Right ventricle myocardium inferior (tissue), 1 donor: ENCODE measurements at places on chromosomes 5 and 9. TPM values are rescaled to one million over a fixed set of nuclear protein-coding genes. Genes with fewer than 3 reads are reported as not detected.
A peak's percentile ranks its signal among the peaks of the same experiment; 100 is the strongest.

The EIF4E1B gene
- total RNA-seq: not detected

DNA sequence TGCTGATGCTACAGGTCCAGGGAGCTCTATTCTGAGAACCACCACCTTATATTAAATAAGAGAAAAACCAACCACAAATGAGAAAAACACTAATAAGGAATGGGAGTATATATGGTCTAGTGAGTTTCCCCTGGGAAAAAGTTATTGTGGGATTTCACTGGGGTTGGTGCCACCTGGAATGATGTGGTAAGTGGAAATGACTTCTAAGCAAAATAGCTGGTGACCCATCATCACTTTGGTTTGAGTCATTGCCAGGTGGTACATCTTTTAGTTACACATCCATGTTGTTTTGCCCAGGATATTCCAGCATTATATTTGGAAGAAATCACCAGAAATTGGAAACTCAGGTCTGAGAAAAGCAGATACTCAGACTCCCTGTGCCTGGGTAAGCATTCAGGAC is 437.3 kb downstream of the DTWD2 start:
- DNase-seq: no peak

DNA sequence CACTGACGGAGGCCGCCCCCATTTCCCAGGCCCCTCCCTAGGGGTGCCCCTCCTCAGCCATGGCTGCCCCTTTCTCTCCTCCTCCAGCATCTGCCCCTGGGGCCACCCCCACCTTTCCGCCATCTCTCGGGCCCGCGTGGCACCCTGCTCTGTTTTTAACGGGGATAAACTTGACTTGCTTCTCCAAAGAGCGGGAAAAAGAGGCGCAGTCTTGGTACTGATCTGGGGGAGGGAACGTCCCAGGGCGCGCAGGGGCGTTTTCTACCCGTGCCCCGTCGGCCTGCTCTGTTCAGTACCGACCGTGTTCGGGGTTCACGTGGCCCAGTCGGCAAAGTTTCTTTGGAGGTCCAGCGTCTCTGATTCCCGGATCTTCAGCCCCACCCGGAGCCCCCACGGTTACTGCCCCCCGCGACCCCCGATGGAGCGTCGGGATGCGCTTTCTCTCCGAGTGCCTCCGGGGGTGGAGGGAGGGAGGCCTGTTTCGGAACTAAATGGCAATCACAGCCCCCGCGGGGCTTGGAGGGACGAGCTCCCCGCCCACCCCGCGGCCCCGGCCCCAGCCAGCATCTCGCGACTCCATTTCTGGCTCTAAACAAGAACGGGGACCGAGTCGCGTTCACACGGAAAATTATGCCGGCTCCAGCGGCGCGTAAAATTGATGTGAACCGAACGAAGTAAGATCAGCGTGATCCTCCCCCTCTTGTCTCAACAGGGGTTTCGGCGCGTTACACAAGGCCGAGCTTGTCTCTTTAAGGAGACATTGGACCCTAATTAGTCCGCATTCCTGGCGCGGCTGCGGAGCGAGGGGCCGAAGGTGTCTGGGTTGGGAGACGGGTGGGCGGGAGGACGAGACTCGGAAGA is 1.1 kb upstream of the TLE4 start:
- peak; percentile 68 for DNase-seq

The UBE2QL1 gene
- 21.9 TPM for total RNA-seq

The CAPSL gene
- not detected for total RNA-seq

The RGS7BP gene
- 6.5 TPM for total RNA-seq

- no peak for DNase-seq
Observed at GRCh38 chr5:69004676-69005075, 89.1 kb upstream of the SLC30A5 start.

GRCh38 chr5:96885518-96886338 is 9.4 kb downstream of the ERAP2 start:
- no peak for DNase-seq

The NR2F1 gene
- 1.3 TPM for total RNA-seq

GRCh38 chr5:156197042-156197635 is 129.8 kb upstream of the SGCD start:
- DNase-seq: no peak

- DNase-seq: no peak
Observed at GRCh38 chr5:27706832-27707231, 668.4 kb upstream of the CDH9 start.

GRCh38 chr9:101673642-101674041 is 64.8 kb downstream of the GRIN3A start:
- no peak for DNase-seq

The SMIM33 gene
- not detected for total RNA-seq

DNA sequence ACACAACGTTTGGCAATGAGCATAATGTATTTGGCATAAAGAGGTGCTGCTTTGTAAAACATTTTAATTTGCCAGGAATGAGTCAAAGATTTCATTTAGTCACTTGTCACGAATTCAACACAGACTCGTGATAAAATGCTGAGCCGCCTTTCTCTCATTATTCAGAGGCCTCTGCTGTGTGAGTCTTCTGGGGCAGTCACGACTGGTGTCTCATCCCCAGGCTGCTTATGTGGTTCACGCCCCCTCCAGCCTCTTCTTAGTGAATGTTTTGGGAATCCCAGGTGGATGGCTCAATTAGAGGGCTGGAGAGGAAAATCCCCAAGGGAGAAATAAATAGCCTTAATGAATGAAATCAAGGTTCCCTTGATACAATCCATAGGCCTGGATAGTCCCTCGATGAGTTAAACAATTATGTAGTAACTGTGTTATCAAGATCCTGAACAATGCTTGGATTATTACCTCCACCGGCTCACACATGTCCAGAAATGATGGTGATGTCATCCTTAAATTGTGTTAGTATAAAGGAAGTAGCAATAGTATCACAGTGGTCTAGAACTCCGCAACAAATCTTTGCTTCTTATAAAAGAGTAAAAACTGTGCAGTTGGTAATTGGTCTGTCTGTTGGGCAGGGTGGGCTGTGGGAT is 192.1 kb upstream of the ADAMTS16 start:
- DNase-seq: no peak

DNA sequence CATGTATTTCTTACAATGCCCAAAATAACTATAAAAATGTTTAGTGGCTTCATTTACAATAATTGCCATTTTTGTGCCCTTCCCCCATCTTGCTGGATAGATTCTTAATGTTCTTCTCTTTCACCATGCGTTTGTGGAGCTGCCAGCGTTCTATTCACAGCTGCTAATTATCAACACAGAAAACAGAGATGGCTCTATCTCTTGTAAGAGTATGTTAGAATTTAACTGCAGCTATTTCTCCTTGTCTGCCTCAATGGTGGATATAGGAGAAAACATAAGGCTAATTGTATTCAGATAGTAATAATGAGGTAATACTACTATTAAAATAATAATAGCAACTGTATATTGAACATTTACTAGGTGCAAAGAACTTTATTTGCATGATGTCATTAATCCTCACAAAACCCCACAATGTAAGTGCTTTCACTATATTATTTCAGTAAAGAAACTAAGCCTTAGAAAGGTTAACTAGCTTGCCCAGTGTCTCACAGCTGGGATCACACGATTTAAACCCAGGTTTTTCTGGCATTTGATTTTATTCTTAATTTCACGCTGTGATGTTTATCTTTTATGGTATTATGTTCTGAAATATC is 50.1 kb downstream of the JAKMIP2 start:
- DNase-seq: no peak

DNA sequence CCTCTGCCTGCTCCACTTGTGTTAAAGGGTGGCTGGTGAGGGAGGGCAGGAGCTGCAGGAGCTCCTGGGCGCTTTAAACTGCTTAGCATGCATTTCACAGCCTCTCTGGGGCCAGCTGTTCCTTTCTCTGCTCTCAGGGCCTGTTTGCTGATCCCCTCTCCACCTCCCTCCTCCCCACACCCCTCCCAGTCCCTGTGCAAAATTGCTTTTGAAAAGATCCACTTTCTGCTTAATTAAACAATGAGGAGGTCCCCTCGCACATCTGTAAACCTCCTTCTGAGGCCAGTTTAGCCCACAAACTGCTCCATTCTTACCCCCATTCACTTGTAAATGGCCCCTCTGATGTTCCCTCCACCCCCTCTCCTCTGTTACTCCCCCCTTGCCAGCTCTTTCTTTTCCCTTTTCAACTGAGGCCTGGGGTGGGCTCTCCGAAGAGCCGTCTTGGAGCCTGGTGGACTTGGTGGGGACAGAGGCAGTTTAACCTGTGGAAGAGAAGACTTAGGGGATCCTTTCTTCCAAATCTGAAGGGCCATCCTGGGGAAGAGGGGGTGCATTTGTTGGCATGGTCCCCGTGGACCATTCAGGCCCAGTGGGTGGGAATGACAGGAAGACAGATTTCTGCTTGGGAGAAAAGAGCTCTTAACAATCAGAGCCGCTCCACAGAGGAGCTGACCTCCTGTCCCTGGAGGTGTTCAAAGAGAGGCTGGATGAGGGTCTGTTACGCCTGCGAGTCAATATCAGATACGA is 12.0 kb downstream of the URM1 start:
- DNase-seq: no peak

DNA sequence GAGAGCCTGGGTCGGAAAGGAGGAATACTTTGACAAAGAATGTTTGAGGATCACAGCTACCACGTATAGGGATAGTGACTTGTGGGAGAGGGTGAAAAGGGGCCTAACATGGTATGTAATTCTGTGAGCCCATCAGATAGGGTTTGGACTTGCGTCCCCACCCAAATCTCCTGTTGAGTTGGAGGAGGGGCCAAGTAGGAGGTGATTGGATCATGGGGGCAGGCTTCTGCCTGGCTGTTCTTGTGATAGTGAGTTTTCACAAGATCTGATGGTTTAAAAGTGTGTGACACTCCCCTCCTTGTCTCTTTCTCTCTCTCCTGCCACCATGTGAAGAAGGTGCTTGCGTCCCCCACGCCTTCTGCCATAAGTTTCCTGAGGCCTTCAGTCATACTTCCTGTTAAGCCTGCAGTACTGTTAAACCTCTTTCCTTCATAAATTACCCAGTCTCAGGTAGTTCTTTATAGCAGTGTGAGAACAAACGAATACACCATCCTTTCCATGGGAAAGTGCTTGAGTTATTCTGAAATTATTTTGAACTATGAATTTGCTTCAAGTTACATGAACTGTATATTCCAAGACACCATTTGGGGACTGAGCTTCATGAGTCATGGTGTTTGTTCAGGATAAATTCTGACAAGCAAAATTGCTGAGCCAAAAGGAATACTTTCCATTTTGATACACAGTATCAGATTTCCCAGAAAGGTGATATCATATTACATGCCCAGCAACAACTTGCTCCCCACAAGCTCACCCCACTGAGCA is 68.8 kb upstream of the SSBP2 start:
- no peak for DNase-seq

GRCh38 chr5:96257904-96258303 is 175.1 kb downstream of the PCSK1 start:
- no peak for DNase-seq

The AQP7 gene
- 147 TPM for total RNA-seq

- DNase-seq: no peak
Observed at GRCh38 chr5:36948650-36949049, 72.1 kb downstream of the NIPBL start.

- DNase-seq: no peak
Observed at GRCh38 chr5:91297994-91298393, 85.1 kb downstream of the ARRDC3 start.

DNA sequence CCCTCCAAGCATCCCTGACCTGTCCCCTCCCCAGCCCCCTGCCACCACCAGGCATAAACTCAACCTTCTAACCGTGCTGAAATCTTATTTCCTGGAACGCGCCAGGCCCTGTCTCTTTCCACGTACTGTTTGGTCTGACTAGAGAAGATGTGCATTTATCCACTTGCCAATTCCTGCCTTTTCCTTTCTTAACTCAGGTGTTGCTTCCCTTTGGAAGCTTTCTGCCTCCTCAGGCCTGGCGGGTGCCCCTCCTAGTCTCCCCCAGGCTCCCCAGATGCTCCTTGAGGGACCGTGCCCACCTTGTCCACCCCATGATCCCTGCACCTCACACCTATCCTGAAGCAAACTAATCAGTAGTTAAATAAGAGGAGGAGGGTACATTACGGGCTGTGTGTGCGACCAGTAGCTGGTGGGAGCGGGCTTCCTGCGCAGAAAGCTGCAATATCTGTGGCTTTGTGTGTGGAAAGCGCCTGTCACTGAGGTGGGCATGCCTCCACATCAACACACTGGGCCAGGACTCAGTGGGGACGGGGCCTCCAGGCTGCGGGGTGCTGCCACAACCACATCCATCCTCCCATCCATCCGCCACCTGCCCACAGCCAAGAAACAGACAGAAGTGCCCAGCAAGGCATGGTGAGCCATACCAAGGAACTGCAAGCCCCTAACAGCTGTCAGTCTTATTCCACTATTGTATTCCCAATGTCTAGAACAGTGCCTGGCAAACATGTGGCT is 73.5 kb downstream of the COL23A1 start:
- DNase-seq: no peak

DNA sequence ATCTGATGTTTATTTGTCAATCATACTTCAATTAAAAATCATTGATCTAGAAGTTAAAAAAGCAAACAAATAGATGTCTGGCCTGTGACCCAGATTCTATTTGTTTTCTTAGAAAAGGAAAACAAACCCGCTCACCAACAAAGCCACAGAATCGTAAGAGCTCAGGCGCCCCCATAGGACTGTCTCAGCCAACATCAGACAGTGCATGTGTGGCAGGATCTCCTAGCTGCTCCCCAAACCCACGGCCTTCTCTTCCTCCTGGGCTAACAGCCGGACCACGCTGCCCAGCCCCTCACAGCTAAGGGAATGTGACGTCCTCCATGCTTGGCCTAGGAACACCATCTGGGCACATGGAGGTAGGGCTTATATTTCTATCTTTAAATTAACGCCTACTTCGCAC is 19.4 kb downstream of the OR2Y1 start:
- DNase-seq: no peak

The PDCD1LG2 gene
- 3.3 TPM for total RNA-seq

- DNase-seq: no peak
Observed at GRCh38 chr5:32100230-32100629, 73.9 kb downstream of the GOLPH3 start.

GRCh38 chr5:77239126-77239741 is 28.8 kb downstream of the PDE8B start:
- DNase-seq: no peak

GRCh38 chr5:347712-348284 is 26.3 kb downstream of the AHRR start:
- no peak for DNase-seq

The HMMR gene
- total RNA-seq: 0.92 TPM
